ENCODE measurements at places on chromosomes 5 and 9.

DNA sequence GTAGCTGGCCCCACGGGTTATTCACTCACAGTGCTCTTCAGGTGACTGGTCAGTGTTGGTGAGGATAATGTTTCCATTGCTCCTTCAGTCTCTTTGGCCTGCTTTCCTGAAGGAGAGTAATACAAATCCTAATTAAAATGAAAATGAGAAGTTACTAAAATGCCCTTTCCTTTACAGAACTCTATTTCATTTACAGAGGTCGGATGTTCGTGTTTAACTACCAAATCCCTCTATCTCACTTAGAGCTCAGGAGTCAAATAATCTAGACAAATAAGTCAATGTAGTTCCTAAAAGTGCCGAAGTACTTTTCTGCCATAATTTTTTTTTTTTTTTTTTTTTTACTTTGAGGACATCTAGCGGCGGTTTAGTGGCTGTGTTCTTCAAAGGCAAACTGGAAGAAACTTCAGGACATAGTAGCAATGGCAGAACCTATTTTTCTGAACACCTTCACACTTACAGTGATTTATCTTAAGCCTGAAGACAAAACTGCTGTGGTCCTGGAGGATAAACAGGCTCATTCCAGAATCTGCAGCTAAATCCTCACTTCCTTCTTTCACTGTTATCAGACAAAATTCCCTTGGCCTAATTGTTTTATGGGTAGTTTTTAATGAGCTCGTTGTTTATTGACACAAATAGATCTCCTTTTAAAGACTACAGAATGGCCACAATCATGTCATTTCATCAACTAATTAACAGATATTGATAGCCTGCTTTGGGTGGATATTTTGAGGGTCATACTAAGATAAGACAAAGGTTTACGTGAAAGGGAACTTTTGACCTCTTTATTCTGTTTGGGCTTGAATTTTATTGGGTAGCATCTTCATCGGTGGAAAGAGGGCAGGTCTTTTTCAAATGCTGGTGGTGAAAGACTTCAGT, 207.6 kb upstream of the DMRTA1 start:
- DNase-seq, result no peak

DNA sequence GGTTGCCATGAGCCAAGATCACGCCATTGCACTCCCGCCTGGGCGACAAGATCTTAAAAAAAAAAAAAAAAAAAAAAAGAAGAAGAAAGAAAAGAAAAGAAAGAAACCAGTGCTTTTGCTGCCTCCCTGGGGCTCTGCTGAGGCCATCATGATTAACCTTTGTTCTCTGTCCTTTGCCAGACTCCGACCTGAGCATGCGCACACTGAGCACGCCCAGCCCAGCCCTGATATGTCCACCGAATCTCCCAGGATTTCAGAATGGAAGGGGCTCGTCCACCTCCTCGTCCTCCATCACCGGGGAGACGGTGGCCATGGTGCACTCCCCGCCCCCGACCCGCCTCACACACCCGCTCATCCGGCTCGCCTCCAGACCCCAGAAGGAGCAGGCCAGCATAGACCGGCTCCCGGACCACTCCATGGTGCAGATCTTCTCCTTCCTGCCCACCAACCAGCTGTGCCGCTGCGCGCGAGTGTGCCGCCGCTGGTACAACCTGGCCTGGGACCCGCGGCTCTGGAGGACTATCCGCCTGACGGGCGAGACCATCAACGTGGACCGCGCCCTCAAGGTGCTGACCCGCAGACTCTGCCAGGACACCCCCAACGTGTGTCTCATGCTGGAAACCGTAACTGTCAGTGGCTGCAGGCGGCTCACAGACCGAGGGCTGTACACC, 251.7 kb downstream of the MARCHF11 start:
- DNase-seq, result no peak

DNA sequence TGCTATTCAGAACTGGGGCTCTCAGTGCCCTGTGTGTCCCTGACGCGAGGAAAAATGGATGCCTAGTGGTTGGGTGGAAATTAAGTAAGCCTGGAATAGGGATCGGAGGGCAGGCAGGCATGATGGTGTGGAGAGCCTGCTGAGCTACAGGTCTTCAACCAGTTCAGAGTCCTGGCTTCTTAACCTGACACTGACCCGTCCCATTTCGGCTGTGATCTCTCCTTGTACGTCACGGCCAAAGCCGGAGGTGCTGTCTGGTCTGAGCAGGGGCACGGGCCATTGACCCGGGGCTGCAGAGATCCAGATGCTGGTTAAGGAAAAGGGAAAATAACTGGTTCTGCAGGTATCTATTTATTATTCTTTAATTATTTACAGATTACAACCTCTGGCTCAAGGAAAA, 27.9 kb downstream of the RHOBTB3 start:
- DNase-seq, result no peak

GRCh38 chr9:94807556-94807955, 81.1 kb downstream of the AOPEP start:
- DNase-seq, result no peak

- no peak for DNase-seq
These were observed 242.9 kb downstream of the MCTP1 start for GRCh38 chr5:95042037-95042436.

DNA sequence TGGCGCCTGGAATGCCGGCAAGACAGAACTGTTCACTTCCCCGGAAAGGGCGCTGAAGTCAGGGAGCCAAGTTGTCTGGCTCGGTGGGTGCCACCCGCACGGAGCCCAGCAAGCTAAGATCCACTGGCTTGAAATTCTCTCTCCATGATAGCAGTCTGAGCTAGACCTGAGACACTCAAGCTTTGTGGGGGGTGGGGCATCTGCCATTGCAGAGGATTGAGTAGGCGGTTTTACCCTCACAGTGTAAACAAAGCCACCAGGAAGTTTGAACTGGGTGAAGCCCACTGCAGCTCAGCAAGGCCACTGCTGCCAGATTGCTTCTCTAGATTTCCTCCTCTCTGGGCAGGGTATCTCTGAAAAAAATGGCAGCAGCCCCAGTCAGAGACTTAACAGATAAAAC, 277.4 kb downstream of the SLCO4C1 start:
- no peak for DNase-seq

GRCh38 chr5:103247118-103247517, 11.4 kb upstream of the MACIR start:
- DNase-seq, result no peak

GRCh38 chr5:113632996-113633395, 119.5 kb downstream of the YTHDC2 start:
- DNase-seq, result no peak

DNA sequence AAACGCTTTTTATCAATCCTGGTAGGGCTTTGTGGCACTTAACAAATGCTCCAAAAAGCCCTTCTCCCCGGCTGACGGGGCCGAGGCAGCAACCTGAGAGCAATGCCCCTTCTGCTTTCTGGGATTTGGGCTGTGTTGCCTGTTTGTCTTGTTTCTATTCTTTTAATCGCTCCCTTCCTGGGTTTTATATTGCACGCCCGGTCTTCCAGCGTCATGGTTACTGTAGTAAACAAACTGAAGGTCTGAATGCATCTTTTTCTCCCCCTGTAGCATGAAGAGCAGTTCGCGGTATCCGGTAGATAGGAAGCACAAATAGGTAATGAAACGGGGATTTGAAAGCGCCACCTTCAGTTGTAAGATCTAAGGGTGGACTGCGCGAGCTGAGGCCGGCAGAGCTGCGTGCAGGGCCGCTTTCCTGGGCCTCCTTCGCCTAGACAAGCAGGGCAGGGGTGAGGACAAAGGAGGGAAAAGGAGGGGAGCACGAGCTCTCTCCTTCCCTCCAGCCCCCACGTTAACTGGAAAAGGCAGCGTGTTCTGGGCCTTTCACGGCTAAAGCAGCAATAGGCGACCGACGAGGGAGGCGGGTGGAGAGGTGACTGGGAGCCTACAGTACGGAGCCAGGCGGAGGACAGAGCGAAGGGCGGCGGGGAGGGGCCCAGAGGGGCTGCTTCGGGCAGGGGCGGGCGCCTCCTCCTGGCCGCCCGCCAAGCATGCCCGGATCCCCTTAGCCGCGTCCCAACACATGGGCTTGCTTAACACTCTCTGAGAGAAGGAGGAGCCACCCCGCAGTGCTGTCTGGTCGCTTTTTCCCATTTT, 49.3 kb upstream of the ZNF366 start:
- peak; percentile 56 for DNase-seq

GRCh38 chr9:97938081-97938644, at the start of gene HEMGN:
Gene HEMGN, minus strand, starts transcription at chr9:97938172. Its CDS starts 36 bp downstream, at chr9:97938136.
- no peak for DNase-seq

GRCh38 chr5:176750144-176750543, 60.2 kb upstream of the UNC5A start:
- DNase-seq, result no peak

- DNase-seq, result no peak
These were observed 47.3 kb upstream of the COL5A1 start for GRCh38 chr9:134594078-134594941.

GRCh38 chr9:127397646-127398274, 791 bp downstream of the SLC2A8 start:
- no peak for DNase-seq

DNA sequence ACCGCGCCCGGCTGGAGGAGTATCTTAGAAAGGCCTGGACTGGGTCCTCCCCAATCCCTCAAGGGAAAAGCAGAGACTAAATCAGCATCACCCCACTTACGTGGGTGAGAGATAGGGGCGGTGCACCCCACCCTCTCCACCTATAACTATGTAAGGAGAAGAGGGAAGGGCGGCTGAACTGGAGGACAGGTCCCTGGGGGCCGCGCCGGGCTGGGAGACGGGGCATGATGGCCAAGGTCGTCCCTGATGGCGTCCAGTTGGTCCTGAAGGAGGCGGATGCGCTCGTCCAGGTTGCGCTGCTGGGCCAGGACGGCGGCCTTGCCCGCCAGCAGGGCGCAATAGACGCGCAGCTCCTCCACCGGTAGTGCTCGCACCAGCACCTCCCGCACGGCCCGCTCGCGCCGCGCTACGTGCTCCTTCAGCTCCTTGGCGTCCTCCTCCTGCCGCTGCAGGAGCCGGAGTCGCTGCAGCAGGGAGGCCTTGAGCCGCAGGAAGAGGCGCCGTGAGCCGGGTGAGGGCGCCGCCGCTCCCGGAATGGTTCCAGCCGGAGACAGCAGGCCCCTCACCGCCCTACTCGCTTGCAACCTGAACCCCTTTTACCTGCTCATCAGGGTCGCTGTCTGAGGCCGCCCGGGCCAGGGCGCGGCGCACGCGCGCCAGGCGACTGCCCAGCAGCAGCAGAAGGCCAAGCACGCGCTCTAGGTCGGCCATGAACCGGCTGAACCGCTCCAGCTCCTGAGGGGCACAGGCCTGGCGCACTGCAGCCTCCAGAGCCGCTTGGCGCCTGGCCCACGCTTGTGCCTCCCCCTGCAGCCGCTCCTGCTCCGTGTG, 7.6 kb downstream of the SHROOM1 start:
- DNase-seq, result no peak

DNA sequence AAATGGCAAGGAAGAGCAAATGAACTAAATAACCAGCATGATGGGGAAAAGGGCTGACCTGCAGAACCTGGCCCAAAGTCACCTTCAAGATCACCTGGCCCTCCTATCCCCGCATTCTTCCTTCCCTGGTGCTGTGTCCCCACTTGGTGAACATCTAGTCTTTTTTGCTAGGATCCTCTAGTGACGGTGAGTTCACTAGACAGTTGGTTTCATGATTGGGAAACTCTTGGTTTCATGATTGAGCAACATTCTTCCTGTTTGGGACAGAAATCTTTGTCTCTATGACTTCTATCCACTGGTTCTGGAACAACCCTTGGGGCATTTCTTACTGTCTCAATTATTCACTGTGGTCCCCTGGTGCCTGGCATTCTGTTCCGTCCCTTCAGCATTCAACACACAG, 50.2 kb upstream of the DAB2IP start:
- DNase-seq, result no peak

DNA sequence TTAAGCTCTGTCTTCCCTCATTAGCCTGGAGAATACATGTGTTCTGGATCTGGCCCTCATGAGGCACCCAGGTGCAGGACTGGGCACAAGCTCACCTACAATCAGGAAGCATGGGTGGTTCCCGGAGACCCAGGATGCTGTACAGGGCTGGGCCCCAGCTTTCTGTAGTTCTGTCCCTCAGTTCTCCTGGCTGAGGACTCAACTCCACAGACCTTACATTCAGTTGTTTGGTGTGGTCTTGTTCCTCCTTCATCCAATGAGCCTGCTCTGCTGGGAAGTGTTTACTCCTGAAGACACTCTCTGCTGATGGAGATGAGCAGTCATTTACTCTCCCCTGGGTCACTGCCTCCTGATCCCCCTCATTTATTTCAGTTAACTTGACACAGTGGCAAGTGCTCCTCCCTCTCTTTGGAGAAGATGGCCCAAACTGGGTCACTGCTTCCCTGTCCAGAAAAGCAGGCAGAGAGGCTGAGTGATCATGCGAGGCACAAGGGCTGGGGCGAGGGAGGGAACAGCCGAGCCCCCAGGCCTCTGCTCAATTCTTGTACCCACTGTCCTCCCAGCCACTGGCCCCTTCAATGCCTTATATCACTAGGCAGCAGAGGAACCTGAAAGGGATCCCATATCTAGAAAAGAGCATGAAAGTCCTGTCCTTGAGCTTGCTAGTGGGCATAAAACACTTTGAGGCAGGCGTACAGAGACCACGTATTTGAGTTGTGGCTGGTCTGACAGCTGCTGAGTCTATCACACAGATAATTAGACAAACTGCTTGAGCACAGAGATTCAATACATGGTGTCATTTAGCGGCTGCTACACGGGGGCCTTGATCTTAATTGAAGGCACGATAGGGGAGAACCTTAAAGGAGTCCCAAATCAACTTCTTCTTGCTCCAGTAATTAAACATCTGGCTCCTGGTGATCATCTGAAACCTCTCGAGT, 221.7 kb downstream of the FSTL4 start:
- no peak for DNase-seq

DNA sequence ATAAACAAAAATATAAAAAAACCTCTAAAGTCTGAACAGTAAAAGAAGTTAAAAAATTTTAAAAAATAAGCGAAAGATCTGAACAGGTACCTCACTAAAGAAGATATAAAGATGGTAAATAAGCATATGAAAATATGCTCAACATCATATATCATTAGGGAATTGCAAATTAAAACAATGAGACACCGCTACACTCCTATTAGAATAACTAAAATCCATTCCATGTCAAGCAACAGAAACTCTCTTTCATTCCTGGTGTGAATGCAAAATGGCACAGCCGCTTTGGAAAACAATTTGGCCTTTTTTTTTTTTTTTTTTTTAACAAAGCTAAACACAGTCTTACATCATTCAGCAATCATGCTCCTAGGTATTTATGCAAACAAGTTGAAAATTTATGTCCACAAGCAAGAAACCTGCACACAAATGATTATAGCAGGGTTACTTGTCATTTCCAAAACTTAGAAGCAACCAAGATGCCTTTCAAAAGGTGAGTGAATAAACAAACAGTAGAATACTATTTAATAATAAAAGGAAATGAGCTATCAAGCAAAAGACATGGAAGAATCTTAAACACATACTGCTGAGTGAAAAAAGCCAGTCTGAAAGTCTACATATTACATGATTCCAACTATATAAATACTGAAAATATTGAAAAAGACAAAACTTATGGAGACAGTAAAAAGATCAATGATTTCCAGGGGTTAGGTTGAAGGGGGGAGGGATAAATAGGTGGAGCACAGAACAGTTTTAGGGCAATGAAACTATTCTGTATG, 22.1 kb downstream of the ANXA1 start:
- no peak for DNase-seq

- no peak for DNase-seq
These were observed 1453.3 kb downstream of the MAT2B start for GRCh38 chr5:164958688-164959087.

Measured in fibroblast of skin of left biceps (primary cell).